ENCODE measurements at places on chromosomes 5 and 9.
A peak's percentile ranks its signal among the peaks of the same experiment; 100 is the strongest.

DNA sequence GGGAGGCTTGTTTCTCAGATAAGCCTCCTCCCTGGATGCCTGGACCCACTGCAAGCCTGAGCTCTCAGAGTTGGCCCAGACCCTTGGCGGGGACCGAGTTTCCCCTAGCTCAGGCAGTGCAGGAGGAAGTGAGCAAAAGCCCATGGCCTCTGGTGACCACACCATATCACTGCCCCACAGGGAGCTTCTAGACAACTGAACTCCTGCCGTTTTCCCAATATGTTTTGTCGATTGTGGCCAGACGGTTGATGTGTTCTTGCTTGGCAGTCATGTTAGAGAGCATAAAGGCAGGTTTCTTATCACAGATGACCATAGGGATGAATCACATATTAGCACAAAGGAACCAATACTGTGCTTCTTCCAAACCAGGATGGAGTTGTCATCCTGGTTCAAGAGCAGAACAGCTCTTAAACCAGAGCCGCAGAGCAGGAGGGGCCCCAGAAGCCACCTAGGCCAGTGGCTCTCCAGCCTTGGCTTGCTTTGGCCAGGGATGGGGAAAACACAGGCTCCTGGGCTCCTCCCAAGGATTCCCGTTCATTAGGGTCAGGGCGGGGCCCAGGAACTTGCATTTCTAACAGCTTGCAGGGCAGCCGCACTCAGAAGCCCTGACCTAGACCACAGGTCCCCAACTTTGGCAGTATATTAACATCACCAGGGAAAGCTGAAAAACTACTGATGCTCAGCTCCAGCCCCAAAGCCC, 113.1 kb upstream of the TBC1D2 start:
- no peak for DNase-seq

- DNase-seq, result no peak
These were observed 79.1 kb downstream of the AOPEP start for GRCh38 chr9:94805585-94805984.

GRCh38 chr9:14547245-14548060, 145.8 kb downstream of the ZDHHC21 start:
- DNase-seq, result peak; percentile 83

GRCh38 chr5:151772029-151772845, 483 bp downstream of the G3BP1 start:
- DNase-seq, result peak; percentile 75

DNA sequence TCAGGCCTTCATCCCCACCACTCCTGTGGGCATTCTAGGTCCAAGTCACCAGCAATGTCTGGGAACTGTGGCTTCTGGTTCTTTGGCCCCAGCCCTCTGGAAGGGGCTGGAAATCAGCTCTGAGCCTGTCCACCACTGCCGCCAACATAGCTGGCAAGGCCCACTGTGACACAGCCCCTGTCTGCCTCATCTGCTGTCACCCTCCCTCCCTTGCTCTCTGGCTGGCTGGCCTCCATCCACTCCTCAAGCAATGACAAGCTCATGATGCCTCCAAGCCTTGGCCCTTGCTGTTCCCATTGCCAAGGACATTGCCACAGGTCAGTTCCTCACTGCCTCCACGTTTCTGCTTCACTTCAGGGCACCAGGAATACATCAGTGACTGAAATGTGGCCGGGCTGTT, 93.7 kb downstream of the LHX2 start:
- no peak for DNase-seq

- no peak for DNase-seq
These were observed 18.7 kb downstream of the ADAMTSL1 start for GRCh38 chr9:18492612-18493011.

- DNase-seq, result peak; percentile 61
These were observed 428.4 kb downstream of the KDM4C start for GRCh38 chr9:7186175-7186574.

DNA sequence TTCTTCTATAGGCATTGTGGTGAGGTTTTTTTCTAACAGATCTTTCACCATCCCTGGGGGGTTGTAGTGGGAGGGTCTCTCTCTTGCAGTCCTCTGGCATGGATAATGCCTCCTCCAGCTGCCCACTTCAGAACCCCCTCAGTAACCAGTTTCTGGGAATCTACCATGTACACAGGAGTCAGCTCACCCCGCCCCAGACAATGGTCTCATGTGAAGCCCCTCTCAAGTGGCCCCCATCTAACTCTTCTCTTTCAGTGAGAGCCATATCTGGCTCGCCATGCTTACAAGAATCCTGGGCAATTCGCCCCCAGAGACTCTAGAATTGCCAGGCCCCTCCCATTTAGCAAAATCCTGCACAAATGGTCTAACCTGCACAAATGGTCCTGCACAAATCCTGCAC, 144.4 kb upstream of the FSTL4 start:
- no peak for DNase-seq

- no peak for DNase-seq
These were observed 241.8 kb upstream of the MSX2 start for GRCh38 chr5:174482607-174483024.

DNA sequence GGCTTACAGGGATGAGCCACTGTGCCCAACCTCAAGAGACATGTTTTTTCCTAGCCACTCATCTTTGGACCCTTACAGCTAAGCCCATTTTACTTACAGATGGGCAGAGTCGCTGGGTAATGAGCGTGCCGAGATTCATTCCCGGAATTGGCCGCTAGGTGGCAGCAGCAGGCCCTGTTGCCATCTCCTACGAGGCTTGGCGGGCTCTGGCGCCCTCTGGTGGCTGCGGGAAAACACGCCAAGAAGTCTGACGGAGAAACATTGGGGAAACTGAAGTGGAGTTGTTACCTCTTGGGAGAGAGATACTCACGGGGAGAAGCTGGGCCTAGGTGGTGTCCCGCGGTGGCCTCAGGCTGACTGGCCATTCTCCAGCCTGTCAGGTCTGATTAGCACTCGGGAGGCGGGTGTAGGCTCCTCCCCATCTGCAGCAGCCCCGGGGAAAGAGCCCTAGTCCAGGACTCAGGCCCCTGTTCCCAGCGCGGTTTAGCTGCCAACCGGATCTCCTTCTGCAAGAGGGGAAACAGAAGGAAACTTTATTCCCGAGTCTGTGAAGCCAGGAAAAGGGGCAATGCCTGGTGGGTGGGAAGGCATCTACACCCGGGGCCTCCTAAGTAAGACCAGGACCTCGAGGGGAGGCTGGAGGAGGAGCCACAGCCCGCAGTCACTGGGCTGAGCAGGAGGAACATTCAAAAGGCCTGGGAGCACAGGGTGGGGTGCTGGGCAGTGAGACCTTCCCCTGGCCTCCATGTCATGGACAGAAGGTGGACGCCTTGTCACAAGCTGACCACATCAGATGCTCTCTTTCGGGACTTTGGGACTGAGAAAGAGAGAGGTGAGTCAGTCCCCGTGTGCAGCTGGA, 9.7 kb downstream of the PTGES2 start:
- peak; percentile 93 for DNase-seq

DNA sequence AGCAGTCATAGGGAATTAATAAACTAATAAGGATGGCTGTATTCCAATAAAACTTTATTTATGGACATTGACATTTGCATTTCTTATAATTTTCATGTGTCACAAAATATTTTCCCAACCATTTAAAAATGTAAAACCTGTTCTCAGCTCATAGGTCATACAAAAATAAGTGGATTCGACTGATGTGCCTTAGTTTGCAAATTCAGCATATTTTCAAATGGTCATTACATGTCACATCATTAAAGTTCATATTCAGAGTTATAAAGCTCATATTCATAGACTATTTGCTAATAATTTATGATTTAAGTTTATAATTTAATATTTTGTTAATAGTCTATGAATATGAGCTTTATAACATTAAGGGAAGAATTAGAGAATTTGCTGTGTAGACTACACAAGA, 166.5 kb downstream of the LPAR1 start:
- no peak for DNase-seq

GRCh38 chr5:133420440-133421301, 191.7 kb downstream of the FSTL4 start:
- DNase-seq, result no peak

- peak; percentile 50 for DNase-seq
These were observed 18.1 kb downstream of the OLFML2A start for GRCh38 chr9:124794902-124795491.

DNA sequence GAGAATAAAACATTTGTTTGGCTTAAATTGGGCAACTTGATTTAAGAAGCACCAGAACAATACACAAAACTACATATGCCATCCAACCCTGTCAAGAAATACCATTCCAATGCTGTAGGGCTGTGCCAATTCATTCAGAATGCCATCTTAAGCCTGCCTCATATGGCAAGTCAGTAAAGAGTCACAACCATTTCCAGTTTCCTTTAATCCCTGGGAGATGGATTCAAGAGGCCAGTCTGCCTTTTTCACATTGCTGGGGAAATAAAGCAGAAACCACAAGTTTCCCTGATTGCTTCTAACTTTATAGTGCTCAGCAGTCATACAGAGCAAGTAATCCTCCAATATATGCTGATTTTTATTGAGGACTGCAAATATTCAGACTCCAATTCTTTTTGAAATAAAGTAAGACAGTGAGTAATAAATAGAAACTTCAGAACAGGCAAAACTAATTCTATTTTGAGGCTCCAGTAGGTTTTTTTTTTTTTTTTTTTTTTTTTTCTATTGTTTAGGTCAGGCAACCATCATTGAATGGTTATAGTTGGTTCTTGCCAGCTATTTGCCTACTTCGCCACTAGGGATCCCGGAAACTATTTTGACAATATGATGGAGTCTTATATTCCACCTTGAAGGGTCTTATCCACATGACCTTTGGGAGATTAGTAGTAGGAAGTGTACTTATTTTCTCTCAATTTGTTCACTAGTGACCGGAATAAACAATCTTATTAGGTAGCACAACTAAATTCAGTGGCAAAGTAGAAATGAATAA, 400.9 kb upstream of the MEF2C start:
- DNase-seq, result peak; percentile 53

DNA sequence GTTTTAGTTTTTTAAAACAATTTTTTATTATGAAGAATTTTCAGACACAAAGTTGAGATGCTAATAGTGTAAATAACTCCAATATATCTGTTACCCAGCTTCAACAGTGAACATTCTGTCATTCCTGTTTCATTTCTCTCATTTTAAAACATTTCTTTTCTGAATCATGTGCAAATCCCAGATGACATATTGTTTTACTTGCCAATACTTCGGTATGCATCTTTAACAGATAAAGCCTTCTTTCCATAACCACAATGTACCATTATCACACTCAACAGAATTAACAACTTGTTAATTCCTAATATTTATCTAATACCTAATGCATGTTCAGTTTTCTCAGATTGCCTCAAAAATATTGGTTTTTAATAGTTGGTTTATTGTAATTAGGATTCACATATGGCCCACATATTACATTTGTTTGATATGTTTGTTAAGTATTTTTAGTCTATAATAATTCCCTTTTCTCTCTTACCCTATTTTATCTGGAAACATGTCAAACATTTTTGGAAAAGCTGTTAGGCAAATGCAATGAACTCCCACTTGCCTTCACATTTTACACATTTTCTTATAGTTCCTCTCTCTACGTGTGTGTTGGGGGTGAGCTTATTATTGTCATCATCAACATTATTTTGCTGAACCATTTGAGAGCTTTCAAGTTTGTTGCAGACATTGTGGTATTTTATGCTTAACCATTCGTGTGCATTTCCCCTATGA, 58.7 kb upstream of the ANKRD55 start:
- DNase-seq, result no peak

DNA sequence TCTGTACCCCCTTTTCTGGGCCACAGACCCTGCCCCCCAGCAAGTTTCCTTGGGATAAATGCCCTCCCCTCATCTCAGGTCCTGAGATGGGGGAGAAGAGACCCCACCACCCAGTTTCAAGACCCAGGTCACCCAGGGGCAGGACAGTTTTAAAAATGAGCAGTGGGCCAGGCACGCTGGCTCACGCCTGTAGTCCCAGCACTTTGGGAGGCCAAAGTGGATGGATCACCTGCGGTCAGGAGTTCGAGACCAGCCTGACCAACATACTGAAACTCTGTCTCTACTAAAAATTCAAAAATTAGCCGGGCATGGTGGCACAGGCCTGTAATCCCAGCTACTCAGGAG, 6.1 kb downstream of the PTGES2 start:
- no peak for DNase-seq

DNA sequence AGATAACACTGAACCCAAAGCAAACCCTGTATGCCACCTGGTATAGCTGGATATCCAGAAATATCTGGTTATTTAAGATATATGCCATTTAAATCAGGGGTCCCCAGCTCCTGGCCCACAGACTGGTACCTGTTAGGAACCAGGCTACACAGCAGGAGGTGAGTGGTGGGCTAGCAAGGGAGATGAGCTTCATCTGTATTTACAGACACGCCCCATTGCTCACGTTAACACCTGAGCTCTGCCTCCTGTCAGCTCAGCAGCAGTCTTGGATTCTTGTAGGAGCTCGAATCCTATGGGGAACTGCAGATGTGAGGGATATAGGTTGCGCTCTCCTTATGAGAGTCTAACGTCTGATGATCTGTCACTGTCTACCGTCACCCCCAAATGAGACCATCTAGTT, 646.6 kb downstream of the TLE4 start:
- no peak for DNase-seq

- no peak for DNase-seq
These were observed 272.1 kb upstream of the IZUMO3 start for GRCh38 chr9:24817756-24818155.

DNA sequence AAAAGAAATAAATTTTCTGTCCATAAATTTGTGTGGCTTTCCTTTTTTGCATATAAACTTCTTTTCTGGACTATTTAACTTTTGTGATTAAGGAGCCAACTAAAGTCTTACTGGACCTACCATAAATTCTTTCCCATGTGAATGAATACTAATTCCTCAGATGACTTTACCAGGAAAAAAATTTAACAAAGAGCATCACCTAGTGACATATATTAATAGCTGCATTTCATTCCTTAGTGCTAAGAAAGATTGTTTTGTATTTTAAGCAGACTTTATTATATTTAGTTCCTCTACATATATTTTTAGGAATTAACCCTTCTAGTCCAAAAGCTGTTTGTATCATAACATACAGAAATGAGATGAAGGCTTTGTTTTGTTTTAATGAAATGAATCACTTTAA, 64.4 kb downstream of the C9orf85 start:
- no peak for DNase-seq

DNA sequence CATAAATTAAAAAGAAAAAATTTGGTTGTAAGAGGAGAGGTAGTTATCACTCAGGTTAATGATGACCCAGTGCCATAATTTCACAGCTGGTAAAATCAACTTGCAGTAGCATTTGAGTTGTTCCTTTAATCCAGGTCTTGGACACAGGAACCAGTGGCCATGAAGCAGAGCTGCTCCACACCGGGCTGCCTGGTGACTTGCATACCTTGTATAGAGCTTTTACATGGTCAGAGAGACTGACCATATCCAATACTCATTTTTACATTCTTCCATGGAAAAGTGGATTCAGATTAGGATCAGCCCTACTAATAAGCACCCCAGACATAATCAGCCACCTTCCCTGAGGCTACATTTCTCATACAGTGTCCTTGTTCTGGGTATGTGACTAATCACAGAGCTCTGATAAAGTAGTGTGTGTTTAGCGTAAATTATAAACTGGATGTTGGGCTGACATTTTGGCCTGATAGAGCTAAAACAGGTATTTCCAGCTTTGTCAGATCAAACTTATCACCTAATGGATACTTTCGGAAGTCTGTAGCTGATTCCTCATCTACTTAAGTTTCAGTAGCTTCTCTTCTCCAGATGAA, 77.0 kb upstream of the ZSWIM6 start:
- no peak for DNase-seq

Measured in iPS-NIHi11 (cell line).